HFFc6 (cell line): ENCODE measurements at places on chromosomes 12 and 14. TPM values are rescaled to one million over a fixed set of nuclear protein-coding genes. Genes with fewer than 3 reads are reported as not detected.
A peak's percentile ranks its signal among the peaks of the same experiment; 100 is the strongest.

Gene MGP
- not detected in 3 replicates for total RNA-seq

Gene SLC4A8
- total RNA-seq: 12.2 to 21.9 TPM (median 17.1 TPM) in 3 replicates

DNA sequence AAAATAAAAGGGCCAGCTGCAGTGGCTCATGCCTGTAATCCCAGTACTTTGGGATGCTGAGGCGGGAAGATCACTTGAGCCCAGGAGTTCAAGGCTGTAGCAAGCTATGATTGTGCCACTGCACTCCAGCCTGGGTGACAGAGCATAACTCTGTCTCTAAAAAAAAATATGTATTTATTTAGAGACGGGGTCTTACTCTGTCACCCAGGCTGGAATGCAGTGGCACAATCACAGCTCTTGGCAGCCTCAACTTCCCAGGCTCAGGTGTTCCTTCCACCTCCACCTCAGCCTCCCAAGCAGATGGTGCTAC is 179.3 kb upstream of the ATF7IP start:
- no peak overlapping the region for H3K4me3 ChIP-seq
- peaks cover 13% of the 10 kb centered on the region; the same call in 1 of the 2 replicates for H3K27me3 ChIP-seq
- peaks cover 14% of the 10 kb centered on the region for H3K4me1 ChIP-seq
- DNase-seq: no peak

Gene PPP1R1A
- total RNA-seq: not detected in 2 replicates

GRCh38 chr12:82120901-82121300 is 237.3 kb downstream of the CCDC59 start:
- H3K4me3 ChIP-seq: no peak overlapping the region
- DNase-seq: no peak
- H3K4me1 ChIP-seq: no peaks in the 10 kb centered on the region
- no peak overlapping the region for H3K27ac ChIP-seq

Gene TAC3
- total RNA-seq: not detected in 3 replicates

- no peaks in the 10 kb centered on the region for H3K4me1 ChIP-seq
- H3K4me3 ChIP-seq: no peak overlapping the region
- H3K27me3 ChIP-seq: peaks cover 1% of the 10 kb centered on the region; the same call in 1 of the 2 replicates
- no peak overlapping the region for H3K27ac ChIP-seq
Observed at GRCh38 chr14:105348945-105349699, 34.6 kb downstream of the PACS2 start.

GRCh38 chr12:117280019-117280680 is 81.3 kb downstream of the NOS1 start:
- peaks cover 2% of the 10 kb centered on the region for H3K27me3 ChIP-seq
- no peak overlapping the region for H3K27ac ChIP-seq

Gene MMP19
- total RNA-seq: 16.3 to 21.1 TPM (median 17.1 TPM) in 3 replicates

DNA sequence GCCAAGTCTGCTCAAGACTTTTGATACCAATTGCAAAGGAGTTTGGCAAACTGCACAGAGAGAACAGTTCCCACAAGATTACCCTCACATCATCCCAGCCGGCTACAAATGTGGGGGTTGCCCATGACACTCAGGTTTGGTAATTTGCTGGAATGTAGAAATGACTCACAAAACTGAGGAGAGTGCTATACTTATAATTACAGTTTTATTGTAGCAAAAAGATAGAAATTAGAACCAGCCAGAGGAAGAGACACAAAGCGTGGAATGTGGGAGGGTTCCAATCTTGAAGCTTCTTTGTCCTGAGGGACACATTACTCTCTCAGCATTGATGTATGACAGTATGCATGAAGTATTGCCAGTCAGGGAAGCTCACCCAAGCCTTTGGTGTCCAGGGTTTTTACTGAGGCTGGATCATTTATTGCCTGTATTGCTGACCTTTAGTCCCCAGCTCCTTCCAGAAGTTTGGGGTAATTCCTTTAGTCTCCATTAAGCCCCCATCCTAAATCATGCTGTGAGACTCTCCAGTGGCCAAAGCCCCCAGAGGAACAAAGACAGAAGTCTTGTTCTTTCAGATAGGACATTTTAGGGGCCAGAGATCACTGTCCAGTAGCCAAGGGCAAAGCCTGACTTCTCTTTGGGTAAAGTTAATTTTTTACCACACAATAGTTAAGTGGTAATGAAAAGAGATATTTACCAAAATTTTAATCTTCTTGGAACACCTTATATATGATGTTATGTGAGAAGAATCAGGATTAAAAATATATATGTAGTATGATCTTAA is 9.9 kb downstream of the TBK1 start:
- H3K36me3 ChIP-seq: peaks cover 44% of the 10 kb centered on the region
- peak; percentile 85 for DNase-seq
- H3K4me3 ChIP-seq: peak overlapping the region; percentile 24
- H3K27ac ChIP-seq: peak overlapping the region; percentile 86

- no peaks in the 10 kb centered on the region for H3K27me3 ChIP-seq
- DNase-seq: no peak
- no peak overlapping the region for H3K4me3 ChIP-seq
- no peak overlapping the region for H3K27ac ChIP-seq
Observed at GRCh38 chr12:62481843-62482540, 15.4 kb downstream of the MON2 start.

GRCh38 chr12:132948146-132949066 is 7.7 kb downstream of the ZNF605 start:
- no peaks in the 10 kb centered on the region for H3K4me1 ChIP-seq
- DNase-seq: no peak
- peaks cover 8% of the 10 kb centered on the region for H3K27me3 ChIP-seq
- H3K36me3 ChIP-seq: peaks cover 45% of the 10 kb centered on the region
- H3K27ac ChIP-seq: no peak overlapping the region

Gene GPR65
- 0.26 TPM in 1 of 3 replicates, not detected in the others for total RNA-seq

- no peaks in the 10 kb centered on the region for H3K36me3 ChIP-seq
- peak; percentile 71 for DNase-seq
- H3K4me3 ChIP-seq: 0 out of 2 replicates have a peak overlapping the region, but pooled peaks have one; percentile 9
- H3K27me3 ChIP-seq: no peaks in the 10 kb centered on the region; the same call in 1 of the 2 replicates
- H3K27ac ChIP-seq: peak overlapping the region; percentile 82
Observed at GRCh38 chr14:52111583-52111982, 42.7 kb upstream of the NID2 start.

Gene PELI2
- total RNA-seq: 0.77 to 4.8 TPM (median 1.4 TPM) in 3 replicates

Gene LALBA
- total RNA-seq: not detected in 3 replicates

Gene PDE3A
- total RNA-seq: 0.03 TPM in 1 of 3 replicates, not detected in the others
